ENCODE measurements at places on chromosomes 2 and 18. TPM values are rescaled to one million over a fixed set of nuclear protein-coding genes. Genes with fewer than 3 reads are reported as not detected.

DNA sequence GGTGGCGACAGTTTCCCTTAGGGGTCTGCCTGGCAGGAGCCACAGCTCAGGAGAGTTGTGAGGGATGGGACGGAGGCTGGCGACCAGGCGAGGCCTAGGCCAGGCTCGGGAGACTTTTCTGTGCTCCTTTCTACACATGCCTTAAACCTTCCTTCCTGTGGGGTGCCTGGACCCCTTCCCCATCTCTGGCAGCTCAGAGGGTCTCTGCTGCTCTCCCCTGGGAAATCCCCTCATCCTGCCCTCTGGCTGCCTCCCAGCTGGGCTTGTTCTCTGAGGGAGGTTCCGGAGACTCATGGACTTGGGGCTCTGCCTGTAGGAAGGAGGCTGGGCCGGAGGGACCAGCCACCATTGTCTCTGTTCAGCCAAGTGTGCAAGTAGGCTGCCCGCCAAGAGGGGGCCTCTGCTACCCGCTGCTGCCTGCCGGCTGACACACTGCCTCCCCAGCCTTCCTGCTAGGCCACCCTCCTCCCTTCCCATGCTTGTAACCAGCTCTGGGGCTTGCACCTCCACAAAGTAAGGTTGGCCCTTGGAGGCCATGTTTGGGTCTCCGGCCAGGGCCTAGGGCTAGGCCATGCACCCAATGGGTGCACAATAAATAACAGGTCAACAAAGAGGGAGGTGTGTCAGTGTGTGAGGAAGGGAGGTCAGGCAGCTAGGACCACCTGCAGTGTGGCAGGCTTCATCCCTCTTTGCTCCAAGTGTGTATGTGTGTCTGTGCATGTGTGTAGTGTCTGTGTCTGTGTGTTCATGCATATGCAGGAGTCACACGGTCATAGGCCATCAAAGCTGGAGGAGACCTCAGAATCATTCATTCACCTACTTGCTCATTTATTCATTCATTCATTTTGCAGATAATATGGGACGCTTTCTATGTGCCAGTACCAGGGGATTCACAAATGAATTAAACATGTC is 28.8 kb downstream of the PSD4 start:
- no peak for DNase-seq

Gene REEP1
- 0.19 TPM for total RNA-seq

- DNase-seq, result no peak
Observed at GRCh38 chr2:121059651-121060649, 225.1 kb downstream of the TFCP2L1 start.

GRCh38 chr18:32763293-32763692 is 9.5 kb downstream of the KLHL14 start:
- DNase-seq, result no peak

DNA sequence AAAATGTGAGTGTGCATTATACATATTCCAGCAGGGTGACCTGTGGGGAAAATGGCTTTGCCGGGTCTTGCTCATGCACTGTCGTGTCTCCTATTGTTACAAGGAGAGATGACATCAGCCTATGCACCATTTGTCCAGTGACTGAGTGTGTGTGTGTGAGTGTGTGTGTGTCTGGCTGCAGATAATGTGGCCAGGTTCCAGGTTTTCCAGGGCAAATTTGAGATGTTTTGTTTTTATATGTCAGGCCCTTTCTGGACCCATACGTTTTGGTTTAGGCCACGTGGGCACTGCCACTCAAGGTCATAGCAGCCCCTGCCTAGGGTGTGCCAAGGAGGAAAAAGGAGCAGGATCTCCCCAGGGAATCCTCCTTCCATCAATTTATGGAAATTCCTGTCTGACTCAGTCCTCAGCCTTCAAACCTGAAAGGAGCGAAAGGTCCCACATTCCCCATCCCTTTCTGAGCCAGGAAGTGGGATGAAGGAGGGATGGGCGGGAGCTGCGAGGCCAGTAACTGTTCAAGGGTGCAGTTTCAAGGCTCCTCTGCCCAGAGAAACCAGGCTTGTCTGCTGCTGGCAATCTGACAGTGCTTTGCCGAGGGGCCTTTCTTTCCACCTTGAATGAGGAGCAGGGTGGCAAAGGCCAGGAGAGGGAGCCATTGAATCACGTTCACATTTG is 93.0 kb upstream of the SMAD2 start:
- peak; percentile 47 for DNase-seq

DNA sequence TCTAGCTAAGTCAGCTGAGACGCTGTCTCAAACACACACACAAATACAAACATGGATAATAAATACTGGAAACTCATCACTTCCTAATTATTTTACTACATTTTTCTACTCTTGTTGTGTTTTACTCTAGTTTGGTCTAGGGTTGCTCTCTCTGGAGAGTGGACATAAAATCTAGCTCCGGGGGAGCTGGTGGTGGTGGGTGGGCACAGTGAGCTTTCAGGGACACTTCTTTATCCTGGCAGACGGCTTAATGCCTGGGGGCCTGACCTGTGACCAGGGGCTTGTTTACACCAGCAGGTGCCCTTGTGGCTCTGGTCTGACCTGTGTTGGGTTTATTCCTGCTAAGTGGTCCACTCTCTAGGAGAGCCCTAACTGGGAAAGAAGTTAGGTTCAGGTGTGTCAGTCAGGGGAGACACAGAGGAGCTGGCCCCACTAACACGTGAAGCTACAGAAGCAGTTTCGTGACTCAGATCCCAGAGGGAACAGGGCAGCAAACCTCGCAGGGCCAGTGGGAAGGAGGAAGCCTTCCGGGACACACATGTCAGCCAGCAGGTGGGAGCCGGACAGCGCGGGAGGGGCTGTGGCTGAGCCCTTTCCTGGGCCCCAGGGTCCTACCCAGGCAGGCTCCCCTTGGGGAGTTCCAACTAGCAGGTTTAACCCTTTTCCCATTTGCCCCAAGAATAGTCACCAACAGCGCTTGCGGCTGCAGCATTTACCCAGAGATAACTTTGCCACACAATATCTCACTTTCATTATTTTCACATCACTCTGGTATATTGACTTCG is 22.5 kb upstream of the BOK start:
- no peak for DNase-seq

DNA sequence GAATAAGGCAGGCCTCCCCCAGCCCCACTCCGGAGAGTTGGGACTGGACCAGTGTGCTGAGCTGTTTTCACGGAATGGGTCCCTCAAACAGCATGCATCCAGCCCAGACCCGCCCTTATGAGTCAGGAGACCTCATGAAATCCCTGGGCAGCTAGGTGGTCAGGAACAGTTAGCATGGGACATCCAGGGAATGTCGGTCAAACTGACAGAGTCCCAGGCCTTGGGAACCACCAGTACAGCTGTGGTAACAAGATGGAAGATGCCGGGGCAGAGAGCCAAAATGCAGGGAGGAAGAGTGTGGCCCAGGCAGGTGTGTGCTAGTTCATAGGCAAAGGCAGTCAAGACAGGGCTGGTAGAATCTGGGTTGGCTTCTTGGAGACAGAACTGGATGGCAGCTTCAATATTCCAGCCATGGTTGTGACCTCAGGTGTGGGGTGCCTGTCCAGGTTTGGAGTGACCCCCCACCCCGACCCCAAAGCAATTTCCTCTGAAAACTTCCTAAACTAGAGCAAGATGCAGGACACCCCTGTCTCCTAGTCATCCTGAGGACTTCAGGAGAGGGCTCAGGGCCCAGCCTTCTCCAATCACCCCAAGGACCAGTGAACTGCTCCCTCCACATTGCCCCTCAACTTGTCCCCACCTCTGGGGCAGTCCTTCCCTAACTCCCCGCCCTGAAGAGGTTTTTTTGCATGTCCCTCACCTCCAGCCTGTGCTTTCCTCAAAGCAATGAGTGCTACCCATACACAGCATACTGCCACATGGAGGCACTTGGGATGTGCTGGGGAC is 46.5 kb downstream of the KCNIP3 start:
- DNase-seq, result no peak

GRCh38 chr2:46392561-46393346 is 86.6 kb upstream of the TMEM247 start:
- DNase-seq, result no peak

- no peak for DNase-seq
Observed at GRCh38 chr18:45463451-45463850, 151.8 kb upstream of the SLC14A2 start.

Gene FNDC4
- total RNA-seq, result not detected

Gene HOXD8
- not detected for total RNA-seq
